ENCODE measurements at places on chromosomes 4 and X. TPM values are rescaled to one million over a fixed set of nuclear protein-coding genes. Genes with fewer than 3 reads are reported as not detected.
A peak's percentile ranks its signal among the peaks of the same experiment; 100 is the strongest.

DNA sequence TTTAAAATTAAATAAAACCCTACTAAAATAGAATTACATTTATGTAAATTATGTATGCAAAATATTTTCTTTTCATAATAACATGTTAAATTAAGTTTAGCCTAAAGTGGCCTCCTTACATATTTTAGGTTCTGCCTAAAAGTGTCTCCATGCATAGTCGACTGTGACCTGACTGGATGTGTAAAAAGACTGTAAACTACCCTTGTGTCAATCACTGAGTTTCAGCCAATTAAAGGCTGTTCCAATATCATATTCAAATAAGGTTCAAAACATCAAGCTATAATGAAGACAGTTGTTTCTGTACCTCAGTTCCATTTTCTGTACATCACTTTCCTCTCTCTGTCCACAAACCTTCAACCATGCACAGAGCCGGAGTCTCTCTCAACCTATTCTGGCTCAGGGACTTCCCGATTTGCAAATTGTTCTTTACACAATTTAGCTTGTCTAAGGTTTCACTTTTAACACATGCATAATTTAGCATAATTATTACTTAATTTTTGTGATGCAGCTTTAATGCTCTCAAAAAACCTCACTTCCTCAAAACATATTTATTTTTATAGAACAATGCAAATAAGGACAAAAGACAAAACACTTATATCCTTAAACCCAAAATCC lies 60.1 kb downstream of the SH3RF1 start:
- DNase-seq, result no peak
- no peaks in the 10 kb centered on the region for H3K4me1 ChIP-seq
- H3K27ac ChIP-seq, result no peak overlapping the region
- no peaks in the 10 kb centered on the region for H3K36me3 ChIP-seq

DNA sequence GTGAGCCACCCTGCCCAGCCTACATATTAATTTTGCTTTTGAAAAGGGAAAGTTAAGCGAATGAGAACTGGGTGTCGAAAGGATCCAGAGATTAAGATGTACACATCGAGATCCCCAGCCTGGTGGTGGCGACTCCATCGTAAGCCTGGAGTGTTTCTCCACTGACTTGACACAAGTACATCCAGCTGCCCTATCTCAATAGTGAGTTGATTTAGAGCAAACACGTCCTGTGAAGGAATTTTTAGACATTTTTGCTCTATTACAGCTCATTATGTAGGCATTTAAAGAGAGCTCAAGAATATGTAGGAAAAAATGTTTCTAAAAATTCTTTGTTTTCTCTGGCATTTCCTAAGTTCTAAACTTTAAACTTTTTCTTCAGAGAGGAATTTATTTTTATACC lies 11.7 kb upstream of the CLDN34 start:
- H3K36me3 ChIP-seq, result no peaks in the 10 kb centered on the region
- DNase-seq, result no peak
- H3K27me3 ChIP-seq, result no peaks in the 10 kb centered on the region
- no peak overlapping the region for H3K4me3 ChIP-seq
- H3K4me1 ChIP-seq, result no peaks in the 10 kb centered on the region

DNA sequence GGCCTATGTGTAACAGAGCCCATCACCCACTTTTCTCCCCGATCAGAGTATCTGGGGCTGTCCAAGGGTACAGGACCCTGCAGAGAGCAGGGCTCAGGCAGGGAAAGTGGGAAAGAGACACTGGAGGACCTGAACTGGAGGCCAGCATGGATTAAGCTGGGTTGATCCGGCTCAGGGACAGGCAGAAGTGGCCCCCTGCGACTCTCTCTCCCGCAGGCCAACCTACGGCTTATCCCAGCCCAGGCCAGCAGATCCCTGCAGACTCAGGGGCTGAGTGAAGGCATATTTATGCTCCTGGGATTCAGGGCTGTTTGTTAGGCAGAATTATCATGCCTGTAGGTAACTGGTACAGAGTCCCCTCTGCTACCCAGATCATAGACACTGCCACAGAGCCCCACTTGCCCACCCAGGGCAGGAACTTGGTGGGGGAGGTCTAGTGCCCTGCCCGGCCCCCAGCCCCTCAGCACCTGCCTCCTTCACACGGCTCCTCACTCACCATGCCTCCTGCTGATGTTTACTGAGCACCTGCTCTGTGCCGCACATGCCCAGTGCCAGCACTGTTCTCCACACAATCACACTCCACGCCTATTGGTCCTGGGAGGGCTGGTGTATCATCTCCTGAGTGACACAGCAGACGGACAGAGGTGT lies 87.3 kb downstream of the ADRA2C start:
- no peak overlapping the region for H3K4me3 ChIP-seq
- no peak overlapping the region for H3K27ac ChIP-seq
- no peak for DNase-seq
- H3K36me3 ChIP-seq, result no peaks in the 10 kb centered on the region
- peaks cover 17% of the 10 kb centered on the region for H3K27me3 ChIP-seq
- H3K4me1 ChIP-seq, result no peaks in the 10 kb centered on the region

DNA sequence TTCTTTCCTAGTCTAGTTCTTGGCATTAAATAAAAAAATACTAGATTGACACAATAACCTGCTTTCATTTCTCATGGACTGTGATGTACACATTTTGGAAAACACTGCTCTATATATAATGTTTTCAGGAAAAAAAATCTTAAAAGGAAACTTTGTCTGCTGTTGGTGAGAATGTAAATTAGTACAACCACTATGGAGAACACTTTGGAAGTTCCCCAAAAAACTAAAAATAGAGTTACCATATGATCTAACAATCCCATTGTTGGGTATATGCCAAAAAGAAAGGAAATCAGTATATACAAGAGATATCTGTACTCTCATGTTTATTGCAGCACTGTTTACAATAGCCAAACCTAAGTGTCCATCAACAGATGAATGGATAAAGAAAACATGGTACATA lies 202.3 kb downstream of the PPP3CA start:
- no peak overlapping the region for H3K27ac ChIP-seq
- no peak for DNase-seq
- H3K4me3 ChIP-seq, result no peak overlapping the region
- no peaks in the 10 kb centered on the region for H3K36me3 ChIP-seq
- peaks cover 16% of the 10 kb centered on the region for H3K4me1 ChIP-seq

GRCh38 chrX:133495464-133496391 lies 80.4 kb upstream of the GPC4 start:
- H3K27ac ChIP-seq, result peak overlapping the region; percentile 7
- peak; percentile 64 for DNase-seq
- H3K27me3 ChIP-seq, result no peaks in the 10 kb centered on the region
- no peaks in the 10 kb centered on the region for H3K36me3 ChIP-seq

DNA sequence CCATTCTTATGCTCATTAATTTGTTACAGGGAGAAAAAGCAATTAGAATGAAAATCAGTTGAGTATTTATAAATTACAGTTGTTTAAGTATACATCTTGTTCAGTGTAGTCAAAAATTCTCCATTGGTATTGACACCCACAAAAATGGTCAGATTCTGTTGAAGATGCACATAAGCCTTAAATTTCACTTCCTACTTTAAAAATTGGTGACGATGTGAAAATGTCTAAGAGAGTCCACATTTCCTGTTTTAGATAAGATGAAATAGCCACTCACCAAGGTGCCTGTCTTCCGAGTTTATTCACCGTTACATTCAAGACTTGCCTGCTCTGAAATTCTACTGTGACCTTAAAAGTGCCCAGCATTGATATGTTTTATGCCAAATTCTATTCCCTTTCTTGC lies 93.6 kb downstream of the GPR143 start:
- H3K4me1 ChIP-seq, result no peaks in the 10 kb centered on the region
- DNase-seq, result no peak
- H3K4me3 ChIP-seq, result no peak overlapping the region

GRCh38 chr4:153294631-153295030 lies 49.9 kb upstream of the MND1 start:
- H3K27ac ChIP-seq, result no peak overlapping the region
- DNase-seq, result no peak
- peaks cover 62% of the 10 kb centered on the region for H3K36me3 ChIP-seq
- no peaks in the 10 kb centered on the region for H3K27me3 ChIP-seq
- no peaks in the 10 kb centered on the region for H3K4me1 ChIP-seq

DNA sequence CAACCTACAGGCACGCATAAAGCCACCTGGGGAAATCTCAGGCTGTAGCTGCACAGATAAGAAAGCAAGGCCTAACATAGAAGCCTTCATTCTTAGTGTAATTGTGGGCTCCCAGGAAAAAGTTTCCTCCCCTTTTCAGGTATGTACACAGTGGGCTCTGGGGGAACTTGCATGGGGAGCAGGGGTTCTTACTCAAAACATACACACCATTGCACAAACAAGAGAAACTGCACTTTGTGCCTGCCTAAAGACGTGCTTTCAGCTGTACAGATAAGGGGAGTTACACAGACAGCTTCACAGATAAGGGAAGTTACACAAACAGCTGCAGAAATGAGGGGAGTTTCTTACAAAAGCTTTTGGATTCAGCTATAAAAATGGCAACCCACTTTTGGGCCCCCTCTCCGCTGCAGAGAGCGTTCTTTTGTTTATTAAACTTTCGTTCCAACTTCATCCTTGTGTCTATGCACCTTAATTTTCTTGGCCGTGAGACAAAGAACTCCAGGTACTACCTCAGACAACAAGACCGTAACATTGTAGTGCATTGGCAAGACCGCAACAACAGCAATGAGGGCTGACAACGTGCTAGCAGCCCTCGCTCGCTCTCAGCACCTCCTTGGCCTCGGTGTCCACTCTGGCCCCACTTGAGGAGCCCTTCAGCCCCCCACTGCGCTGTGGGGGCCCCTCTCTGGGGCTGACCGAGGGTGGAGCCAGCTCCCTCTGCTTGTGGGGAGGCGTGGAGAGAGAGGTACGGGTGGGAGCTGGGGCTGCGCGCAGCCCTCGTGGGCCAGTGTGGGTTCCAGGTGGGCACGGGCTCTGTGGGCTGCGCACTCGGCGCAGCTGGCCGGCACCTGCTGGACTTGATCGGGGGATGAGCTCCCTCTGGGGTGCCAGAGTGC lies 317.5 kb downstream of the RAPGEF2 start:
- no peaks in the 10 kb centered on the region for H3K27me3 ChIP-seq
- DNase-seq, result no peak
- no peaks in the 10 kb centered on the region for H3K4me1 ChIP-seq
- no peak overlapping the region for H3K27ac ChIP-seq
- H3K4me3 ChIP-seq, result no peak overlapping the region

GRCh38 chr4:102344520-102344953 lies 745 bp downstream of the SLC39A8 start:
- no peaks in the 10 kb centered on the region for H3K4me1 ChIP-seq
- no peaks in the 10 kb centered on the region for H3K36me3 ChIP-seq
- no peaks in the 10 kb centered on the region for H3K27me3 ChIP-seq
- peak overlapping the region; percentile 42 for H3K27ac ChIP-seq
- peak overlapping the region; percentile 72 for H3K4me3 ChIP-seq

DNA sequence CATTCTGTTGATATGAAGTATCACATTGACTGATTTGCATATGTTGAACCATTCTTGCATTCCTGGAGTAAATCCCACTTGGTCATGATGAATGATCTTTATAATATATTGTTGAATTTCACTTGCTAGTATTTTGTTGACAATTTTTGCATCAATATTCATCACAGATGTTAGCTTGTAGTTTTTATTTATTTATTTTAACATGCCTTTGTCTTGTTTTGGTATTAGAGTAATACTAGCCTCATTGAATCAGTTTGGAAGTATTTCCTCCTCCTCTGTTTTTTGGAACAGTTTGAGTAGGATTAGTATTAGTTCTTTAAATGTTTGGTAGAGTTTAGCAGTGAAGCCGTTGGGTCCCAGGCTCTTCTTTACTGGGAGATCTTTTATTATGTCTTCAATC lies 13.9 kb upstream of the ADH1C start:
- no peak for DNase-seq
- H3K36me3 ChIP-seq, result no peaks in the 10 kb centered on the region
- no peaks in the 10 kb centered on the region for H3K27me3 ChIP-seq
- peaks cover 18% of the 10 kb centered on the region for H3K4me1 ChIP-seq
- no peak overlapping the region for H3K4me3 ChIP-seq

DNA sequence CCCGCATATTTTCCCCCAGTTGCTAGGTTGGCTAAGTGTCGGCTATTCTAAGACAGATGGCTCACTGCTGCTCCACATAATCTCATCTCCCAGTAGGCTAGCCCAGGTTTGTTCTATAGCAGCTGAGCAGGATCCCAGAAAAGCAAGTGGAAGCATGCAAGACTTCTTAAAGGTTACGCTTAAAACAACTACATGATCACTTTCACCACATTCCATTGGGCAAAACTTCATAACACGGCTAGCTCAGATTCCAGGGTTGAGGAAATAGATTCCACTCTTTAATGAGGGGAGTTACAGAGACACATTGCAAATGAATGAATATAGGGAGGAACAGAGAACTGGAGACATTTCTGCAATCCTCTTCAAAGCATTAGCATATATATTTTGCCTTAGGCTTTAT lies 12.9 kb upstream of the RAB33B start:
- H3K4me3 ChIP-seq, result no peak overlapping the region
- no peaks in the 10 kb centered on the region for H3K27me3 ChIP-seq
- H3K4me1 ChIP-seq, result no peaks in the 10 kb centered on the region
- H3K27ac ChIP-seq, result no peak overlapping the region

- no peaks in the 10 kb centered on the region for H3K36me3 ChIP-seq
- H3K4me3 ChIP-seq, result no peak overlapping the region
- peaks cover 53% of the 10 kb centered on the region for H3K27me3 ChIP-seq
Observed at GRCh38 chr4:8594097-8595038, 1.8 kb downstream of the CPZ start.

DNA sequence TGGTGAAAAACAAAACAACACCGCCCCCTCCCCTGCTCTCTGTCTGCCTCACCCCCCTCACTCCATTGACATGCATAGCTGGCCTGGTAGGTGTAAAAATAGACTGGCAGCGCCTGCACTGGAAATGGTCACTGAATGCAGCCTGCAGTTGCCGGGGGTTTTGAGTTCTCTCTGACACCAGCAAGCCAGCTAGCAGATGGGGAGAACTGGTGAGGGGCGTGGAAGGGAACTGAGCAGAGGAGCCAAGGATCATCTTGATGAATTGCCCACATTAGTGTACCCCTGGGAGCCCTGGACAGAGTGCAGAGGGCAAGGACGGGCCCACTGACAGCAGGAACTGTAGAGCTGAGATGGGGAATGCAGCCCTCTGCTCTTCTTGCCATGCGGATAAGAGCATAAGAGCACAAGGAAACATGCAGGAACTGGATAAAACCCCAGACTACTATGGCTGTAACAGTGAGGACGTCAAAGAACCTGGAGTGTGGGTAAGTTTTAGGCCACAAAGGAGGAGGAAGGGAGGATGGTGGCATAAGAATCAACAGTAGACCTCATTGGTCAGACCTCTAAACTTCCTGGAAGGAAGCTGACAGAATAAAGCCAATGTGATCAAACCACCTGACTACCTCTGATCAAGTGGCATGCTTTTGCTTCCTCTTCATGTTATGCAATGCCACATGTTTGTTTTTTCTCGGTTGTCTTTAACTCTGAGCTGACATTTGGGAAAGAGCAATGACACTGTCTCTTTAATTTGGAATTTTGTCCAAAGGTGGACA lies 96.3 kb downstream of the ANK2 start:
- H3K4me3 ChIP-seq, result peak overlapping the region; percentile 63
- no peaks in the 10 kb centered on the region for H3K27me3 ChIP-seq
- H3K4me1 ChIP-seq, result peaks cover 9% of the 10 kb centered on the region
- no peaks in the 10 kb centered on the region for H3K36me3 ChIP-seq
- H3K27ac ChIP-seq, result peak overlapping the region; percentile 88
- no peak for DNase-seq

The GLRB gene
- 2.4 TPM for total RNA-seq

The HMGN5 gene
- total RNA-seq, result 1.8 TPM

The ZNF732 gene
- 0.10 TPM for total RNA-seq

The MGAT4D gene
- total RNA-seq, result not detected

The TEX13B gene
- total RNA-seq, result not detected

The ZRSR2 gene
- total RNA-seq, result 12.7 TPM

The OPRPN gene
- not detected for total RNA-seq

The MFAP3L gene
- 1.8 TPM for total RNA-seq

The UGT2B15 gene
- not detected for total RNA-seq

The SAGE1 gene
- not detected for total RNA-seq

The SPANXN2 gene
- total RNA-seq, result not detected

The CXCL6 gene
- total RNA-seq, result not detected

The TMEM156 gene
- total RNA-seq, result 0.15 TPM

The FHDC1 gene
- total RNA-seq, result 0.38 TPM

The TMSB15C gene
- total RNA-seq, result 0.15 TPM

The MAGEA6 gene
- not detected for total RNA-seq

The FAM47A gene
- not detected for total RNA-seq
